M059J (cell line): ENCODE measurements at places on chromosomes 12 and 14. TPM values are rescaled to one million over a fixed set of nuclear protein-coding genes. Genes with fewer than 3 reads are reported as not detected.

Gene COCH
- not detected in 2 replicates for total RNA-seq

Gene RFLNA
- total RNA-seq, result 2.4 and 3.8 TPM in 2 replicates

- DNase-seq, result no peak
These were observed 26.5 kb downstream of the NOC4L start for GRCh38 chr12:132170637-132171292.

Gene EFS
- 0.12 and 0.64 TPM in 2 replicates for total RNA-seq

DNA sequence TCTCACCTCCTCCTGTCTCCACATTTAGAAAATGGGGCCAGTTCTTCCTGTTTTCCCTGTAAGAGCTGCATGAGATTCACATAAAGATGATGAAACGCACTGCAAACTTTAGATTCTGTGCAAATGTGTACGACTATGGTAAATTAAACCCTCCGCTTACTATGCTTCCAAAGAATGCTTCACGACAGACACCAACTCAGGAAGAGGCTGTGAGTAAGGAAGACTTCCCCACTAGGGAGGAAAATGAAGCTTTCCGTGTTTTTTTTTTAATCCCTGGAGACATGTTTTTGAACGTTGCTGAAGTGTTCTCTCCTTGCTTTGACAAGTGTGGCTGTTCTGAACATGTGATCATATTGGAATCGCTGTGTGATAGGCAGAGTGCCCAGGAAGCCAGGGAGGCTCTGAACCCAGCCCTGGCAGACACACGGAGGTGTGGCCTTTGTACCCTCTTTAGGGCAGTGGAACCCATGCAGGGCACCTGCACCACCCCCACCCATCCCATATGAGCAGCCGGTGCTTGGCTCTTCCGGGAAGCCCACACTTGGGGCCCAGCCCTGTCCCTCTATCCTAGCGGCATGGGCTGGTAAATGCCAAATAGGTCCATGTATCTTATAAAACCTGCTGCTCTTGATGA, 7.5 kb upstream of the SYNE3 start:
- no peak for DNase-seq

- peak; percentile 77 for DNase-seq
These were observed 2.3 kb downstream of the OTUB2 start for GRCh38 chr14:94028450-94028826.

DNA sequence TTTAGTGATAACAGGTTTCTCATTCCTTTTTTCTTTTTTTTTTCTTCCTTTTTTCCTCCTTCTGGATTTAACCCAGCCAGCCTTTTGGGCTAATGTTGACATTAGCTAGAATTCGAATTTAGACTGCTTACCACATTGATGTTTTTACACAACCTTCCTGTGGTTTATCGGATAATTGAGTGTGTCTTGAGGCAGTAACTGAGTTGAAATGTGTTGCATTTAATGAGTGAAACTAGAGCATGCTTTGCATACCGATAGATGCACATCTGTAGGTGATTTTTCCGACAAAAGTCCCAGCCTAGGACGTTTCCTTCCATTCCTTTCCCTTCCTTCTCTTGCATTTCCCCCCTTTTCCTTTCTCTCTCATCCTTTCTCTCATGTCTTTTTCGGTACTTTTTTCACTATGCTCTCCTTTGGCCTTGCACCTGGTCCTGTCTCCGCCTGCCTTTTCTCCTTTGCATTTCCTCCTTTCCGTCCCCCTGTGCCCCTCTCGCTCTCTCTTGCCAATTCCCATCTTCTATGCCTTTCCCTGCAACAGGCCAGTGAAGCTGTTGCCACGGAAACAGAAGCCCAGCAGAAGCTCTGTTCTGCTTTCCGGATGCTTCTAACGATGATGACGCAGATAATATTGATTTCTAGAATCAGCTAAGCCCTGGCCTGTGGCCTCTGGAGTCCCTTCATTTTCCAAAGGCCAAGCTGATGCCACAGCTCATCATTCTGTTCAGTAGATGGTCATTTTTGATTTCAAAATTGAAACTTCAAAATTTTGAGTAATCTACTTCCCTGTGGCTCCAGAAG, 76.1 kb downstream of the SLC25A47 start:
- no peak for DNase-seq

Gene SERPINA6
- total RNA-seq, result 0.05 TPM in 1 of 2 replicates, not detected in the other

DNA sequence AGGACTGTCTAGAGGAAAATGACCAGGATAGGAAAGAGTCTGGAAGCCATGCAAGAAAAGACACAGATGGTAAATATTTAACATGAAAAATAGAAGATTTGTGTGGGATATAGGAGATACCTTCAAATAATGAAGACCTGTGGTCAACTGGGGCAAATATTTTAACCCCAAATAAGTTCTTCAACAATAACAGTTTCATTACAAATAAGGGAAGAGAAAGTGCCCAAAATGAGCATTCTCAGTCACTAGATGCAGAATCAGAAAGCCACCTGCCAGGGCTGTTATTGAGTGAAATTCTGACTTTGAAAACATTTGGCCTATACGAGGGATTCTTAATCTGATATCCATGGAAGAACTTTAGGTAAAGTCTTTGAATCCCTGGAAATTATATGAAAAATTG, 231.2 kb upstream of the PLEKHG7 start:
- DNase-seq, result no peak

Gene RTL1
- 0.02 TPM in 1 of 2 replicates, not detected in the other for total RNA-seq

DNA sequence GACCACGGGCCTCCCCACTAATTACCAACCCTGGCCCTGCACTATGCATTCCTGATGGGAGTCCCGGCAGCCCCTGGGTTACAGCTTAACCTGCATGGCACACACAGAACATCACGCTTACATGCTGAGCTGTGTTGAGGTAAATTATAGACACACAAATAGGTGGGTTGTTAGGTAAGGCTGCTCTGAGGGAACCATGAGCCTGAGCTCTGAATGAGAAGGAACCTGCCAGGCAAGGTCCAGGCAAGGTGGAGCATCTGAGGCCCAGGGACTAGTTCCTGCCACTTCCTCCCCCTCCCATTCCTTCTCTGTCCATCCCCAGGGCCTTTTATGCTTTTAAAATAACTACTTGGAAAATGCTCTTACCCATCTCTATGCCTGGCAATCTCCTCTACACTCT, 82.7 kb upstream of the ESRRB start:
- no peak for DNase-seq

- DNase-seq, result peak; percentile 77
These were observed 251.0 kb upstream of the FOXG1 start for GRCh38 chr14:28515571-28515970.

GRCh38 chr14:102923925-102924486, 1.5 kb downstream of the AMN start:
- no peak for DNase-seq

Gene ASCL1
- total RNA-seq, result not detected in 2 replicates

Gene C12orf50
- total RNA-seq, result not detected in 2 replicates

Gene RTN1
- total RNA-seq, result 0.49 TPM in 1 of 2 replicates, not detected in the other

DNA sequence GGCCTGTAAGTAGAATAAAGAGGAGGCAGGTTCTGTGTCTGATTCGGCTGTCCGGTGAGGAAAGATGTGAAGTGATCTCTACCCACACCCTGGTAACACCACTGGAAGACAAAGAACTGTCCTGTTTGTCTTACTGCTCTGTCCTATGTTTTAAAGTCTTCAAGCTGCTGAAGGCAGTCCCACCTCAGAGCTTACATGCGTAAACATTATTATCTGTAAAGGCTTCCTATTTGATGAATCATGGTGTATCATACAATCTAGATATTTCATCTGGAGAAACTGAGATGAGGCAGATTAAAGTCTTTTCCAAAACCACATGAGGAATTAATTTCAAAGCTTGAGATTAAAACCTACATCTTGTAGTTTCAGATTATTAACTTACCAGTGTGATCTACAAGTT, 427.6 kb downstream of the ZFP36L1 start:
- peak; percentile 76 for DNase-seq

Gene DEPDC4
- 0.94 and 2.1 TPM in 2 replicates for total RNA-seq

- DNase-seq, result no peak
These were observed 203.7 kb downstream of the ETV6 start for GRCh38 chr12:11853126-11853525.

- no peak for DNase-seq
These were observed 430.0 kb downstream of the CCDC91 start for GRCh38 chr12:28620281-28620680.

Gene FRMD6
- total RNA-seq, result 131 and 132 TPM in 2 replicates

Gene WASHC4
- total RNA-seq, result 37.5 and 51.9 TPM in 2 replicates

DNA sequence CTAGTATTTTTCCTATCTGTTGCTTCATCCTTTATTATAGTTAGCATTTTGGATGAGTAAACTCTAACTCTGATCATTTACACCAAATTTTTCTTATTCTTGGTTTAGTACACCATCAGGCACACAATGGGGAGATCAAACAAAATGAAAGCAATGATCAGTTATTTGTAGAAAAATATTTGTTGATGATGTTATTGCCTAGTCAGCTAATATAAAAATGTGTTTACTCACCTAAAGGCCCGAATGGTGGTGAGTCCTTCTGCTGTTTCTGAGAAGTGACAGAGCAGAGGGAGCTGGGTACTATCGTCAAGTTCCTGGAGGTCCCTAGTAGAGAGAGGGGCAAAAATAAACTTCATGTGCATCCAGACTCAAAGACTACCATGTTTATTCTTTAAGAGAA, 63.3 kb upstream of the KCNJ8 start:
- no peak for DNase-seq

Gene CAPZA3
- not detected in 2 replicates for total RNA-seq

GRCh38 chr12:94041850-94042249, 106.5 kb upstream of the PLXNC1 start:
- no peak for DNase-seq

DNA sequence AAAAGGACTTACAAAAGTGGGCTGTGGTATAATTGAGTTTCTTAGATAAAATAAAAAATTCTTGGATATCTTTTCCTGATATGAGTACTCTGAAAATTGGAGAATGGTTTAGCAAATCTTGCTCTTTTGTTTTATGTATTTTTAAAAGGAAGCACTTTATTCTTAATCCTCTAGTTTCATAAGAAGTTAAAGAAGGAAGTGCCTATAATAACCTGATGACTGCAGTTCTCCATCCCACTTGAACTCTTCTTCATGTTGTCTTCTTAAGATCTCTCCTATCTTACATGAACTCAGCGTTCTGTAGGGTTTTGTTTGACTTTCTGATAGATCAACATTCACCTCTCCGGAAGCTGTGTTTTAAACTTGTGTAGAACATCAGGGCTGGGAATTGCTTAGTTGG, 271.0 kb downstream of the ERC1 start:
- DNase-seq, result no peak

DNA sequence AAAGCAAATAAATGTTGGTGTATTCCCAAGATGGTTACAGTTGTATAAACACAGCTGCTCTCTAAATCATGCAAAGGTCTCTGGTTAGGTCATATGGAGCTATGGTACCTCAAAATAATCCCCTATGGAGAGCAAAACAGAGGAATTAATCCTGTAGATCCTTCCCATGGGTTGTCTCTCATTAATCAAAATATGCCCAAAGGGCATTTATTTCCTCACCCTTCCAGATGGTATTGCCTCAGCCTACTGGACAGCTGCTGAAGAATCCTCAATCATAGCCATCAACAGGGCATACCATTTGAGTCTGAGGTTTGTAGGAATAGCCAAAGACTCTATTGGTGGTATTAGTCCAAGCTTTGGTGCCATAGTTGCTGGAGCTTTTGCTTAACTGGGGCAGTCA, 360.9 kb downstream of the RPL10L start:
- no peak for DNase-seq

Gene GPX2
- not detected in 2 replicates for total RNA-seq

GRCh38 chr12:56816491-56816890, 53.4 kb downstream of the HSD17B6 start:
- DNase-seq, result no peak

- no peak for DNase-seq
These were observed 10.9 kb downstream of the ATP5MC2 start for GRCh38 chr12:53664936-53665335.

GRCh38 chr14:53836551-53836950, 120.1 kb downstream of the BMP4 start:
- DNase-seq, result no peak

GRCh38 chr12:13961971-13962370, 19.4 kb downstream of the GRIN2B start:
- DNase-seq, result no peak

DNA sequence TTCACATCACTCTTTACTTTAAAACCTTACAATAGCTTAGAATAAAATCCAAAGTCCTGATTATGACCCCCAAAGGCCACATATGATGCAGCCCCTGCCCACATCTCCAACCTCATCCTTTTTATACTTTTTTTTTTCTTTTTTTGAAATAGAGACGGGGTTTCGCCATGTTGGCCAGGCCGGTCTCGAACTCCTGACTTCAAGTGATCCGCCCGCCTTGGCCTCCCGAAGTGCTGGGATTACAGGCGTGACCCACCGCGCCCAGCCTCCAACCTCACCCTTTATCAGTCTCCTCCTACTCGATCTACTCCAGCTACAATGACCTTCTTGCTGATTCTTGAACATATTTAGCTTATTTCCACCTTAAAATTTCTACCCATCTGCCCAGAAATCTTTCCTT, 1.2 kb upstream of the MAPKAPK5 start:
- no peak for DNase-seq

DNA sequence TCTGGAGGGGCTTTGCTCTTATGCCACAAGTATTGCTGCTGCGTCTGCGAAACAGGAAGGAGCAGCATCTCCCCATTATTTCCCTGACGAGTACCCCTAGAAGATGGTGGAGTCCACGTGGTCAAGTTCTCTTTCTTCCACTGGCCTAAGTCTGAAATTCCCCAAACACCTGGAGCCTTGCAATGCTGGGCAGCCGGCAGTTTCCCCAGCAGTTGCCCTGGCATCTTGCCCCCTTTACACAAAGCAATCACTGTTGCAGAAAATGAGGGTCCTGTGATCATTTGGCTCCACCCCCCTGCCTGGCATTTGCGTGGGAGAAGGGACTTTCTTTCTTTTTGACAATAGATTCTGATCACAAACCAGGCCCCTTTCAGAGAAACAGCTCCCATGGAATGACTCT, 56.9 kb downstream of the FOS start:
- DNase-seq, result no peak

DNA sequence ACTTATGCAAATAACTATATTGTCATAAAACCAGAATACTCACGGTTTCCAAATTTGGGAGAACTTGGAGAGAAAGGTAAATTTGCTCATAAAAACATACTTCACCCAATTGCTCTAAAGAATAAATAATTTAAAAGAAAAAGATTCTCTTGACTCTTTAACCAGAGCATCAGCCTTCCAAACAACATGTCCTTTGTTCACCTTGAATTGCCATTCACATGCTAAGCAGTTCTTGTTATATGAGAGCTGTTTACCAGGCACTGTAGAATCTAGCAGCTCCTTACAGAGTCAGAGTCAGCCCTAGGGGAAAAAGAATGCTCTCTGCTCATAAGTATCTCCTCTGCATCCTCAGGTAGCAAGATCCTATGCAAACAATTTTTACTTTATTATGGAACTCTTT, 10.2 kb downstream of the SLCO1A2 start:
- DNase-seq, result no peak

DNA sequence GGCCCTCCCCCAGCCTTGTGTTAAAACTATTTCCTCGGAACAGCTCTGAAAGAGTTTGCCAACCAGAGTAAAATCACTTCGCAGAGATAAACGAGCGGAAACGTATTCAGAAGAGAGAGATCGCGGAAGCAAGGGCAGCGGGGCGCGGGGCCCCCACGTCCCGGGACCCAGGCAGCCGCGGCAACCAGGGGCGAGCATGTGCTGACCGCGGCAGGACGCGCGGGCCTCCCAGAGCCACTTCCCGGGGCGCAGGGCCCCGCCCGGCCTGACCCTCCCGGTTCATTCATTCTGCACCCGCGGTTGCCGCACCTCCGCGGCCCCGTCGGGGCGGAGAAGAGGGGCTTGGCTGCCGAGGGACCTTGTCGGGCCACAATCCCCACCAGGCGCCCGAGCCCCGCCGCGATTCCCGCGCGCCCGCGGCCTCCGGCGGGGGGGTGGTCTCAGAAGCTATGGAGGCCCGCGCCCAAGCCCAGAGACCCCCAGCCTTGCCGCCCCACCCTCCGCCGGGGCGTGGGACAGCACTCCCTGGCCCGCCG, 598 bp downstream of the UBE2N start:
- DNase-seq, result peak; percentile 32

Gene HAL
- not detected in 2 replicates for total RNA-seq

GRCh38 chr14:36942522-36943245, 229.7 kb downstream of the SLC25A21 start:
- DNase-seq, result peak; percentile 39
